ENCODE measurements at places on chromosomes 3 and 15.

DNA sequence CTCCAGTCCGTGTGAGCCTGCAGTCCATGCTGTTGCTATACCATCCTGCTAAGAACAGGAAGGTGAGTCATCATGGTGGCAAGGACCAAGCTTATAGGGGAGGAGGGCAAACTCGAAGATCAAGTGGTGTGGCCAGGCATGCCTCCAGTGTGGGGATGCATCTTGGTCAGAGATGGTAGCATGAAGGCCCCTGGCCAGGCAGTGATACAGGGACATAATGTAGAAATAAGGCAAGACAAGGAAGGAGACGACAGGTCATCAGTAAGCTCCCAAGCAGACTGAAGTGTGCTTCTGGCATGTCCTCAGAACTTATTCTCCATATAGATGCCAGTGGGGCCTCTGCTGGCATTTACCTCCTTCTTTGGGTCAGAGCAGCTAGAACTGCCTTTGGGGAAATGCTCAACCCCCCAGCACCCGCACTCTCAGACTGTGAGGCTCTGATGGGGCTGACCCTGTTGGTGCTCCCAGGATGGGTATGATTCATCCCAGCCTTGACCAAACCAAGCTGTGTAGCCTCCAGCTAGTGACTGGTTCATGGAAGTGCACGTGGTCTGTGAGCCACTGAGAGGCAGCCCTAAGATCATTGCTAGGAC is 52.5 kb upstream of the ATP2B2 start:
- H3K4me3 ChIP-seq, result no peak overlapping the region
- H3K36me3 ChIP-seq, result no peaks in the 10 kb centered on the region
- no peak for DNase-seq
- H3K27ac ChIP-seq, result no peak overlapping the region
- no peaks in the 10 kb centered on the region for H3K4me1 ChIP-seq
- H3K27me3 ChIP-seq, result no peaks in the 10 kb centered on the region

DNA sequence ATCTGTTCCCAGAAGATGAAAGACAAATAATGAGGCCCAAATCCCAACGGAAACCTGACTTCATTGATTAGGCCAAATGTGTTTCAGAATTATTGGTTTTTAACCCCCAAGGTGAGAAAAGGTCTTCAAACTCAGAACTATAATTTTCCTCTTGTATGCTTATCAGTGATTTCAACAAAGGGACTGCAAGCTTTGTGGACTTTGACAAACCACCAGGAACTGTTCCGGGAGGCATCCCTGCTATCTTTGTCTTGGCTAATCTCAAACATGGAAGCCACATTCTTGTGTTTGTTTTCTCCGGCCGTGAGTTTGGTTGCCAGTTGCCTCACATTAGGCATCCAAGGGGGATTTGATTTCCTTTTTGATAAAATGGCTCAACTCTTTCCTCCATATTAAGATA is 19.5 kb downstream of the ARHGEF3 start:
- no peaks in the 10 kb centered on the region for H3K36me3 ChIP-seq
- H3K27me3 ChIP-seq, result no peaks in the 10 kb centered on the region
- no peak overlapping the region for H3K4me3 ChIP-seq
- H3K27ac ChIP-seq, result peak overlapping the region; percentile 40

GRCh38 chr15:51060030-51060673 is 34.6 kb downstream of the TNFAIP8L3 start:
- H3K4me1 ChIP-seq, result peaks cover 22% of the 10 kb centered on the region
- no peaks in the 10 kb centered on the region for H3K36me3 ChIP-seq
- DNase-seq, result no peak
- H3K27ac ChIP-seq, result peak overlapping the region; percentile 62
- no peak overlapping the region for H3K4me3 ChIP-seq

DNA sequence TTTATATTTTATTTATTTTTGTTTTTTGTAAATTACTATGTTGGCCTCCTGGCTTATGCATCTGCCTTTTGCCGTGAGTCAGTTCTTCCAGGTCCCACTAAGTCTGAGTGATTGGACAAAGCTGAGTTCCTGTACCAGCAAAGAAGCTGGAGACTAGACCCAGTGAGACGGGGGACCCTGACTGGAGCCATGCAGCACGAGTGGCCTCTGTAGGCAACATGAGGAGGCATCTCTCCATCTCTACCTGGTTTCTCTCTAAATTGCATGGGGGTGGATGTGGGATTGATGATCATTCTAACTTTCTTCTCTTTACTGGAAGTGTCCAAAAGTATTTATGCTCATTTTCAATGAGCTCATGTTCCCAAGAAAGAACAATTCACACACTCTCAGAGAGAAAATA is 155.3 kb upstream of the MRPL3 start:
- H3K27ac ChIP-seq, result no peak overlapping the region
- H3K4me3 ChIP-seq, result no peak overlapping the region
- no peaks in the 10 kb centered on the region for H3K36me3 ChIP-seq
- no peaks in the 10 kb centered on the region for H3K4me1 ChIP-seq

- no peaks in the 10 kb centered on the region for H3K4me1 ChIP-seq
- H3K27ac ChIP-seq, result no peak overlapping the region
- no peak for DNase-seq
These were observed 28.7 kb downstream of the MORC1 start for GRCh38 chr3:109089265-109089664.

DNA sequence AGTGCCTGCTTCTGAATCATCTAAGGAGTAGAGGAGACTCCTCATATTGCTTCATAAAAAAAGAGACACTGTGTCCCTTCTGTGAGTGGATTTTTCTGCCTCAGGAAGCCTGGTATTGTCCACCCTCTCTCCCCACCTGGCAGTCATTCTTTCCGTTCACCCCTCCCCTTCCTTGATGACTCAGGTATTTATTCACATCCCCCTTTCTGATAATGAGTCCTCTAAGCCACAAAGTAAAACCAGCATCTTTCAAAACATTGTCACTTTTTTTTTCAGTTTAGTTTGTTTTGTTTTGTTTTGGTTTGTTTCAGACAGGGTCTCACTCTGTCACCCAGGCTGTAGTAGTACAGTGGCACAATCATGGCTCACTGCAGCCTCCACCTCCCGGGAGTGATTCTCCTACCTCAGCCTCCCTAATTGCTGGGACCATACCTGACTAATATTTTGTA is 65.2 kb upstream of the UBE2E1 start:
- no peak overlapping the region for H3K27ac ChIP-seq
- no peaks in the 10 kb centered on the region for H3K27me3 ChIP-seq
- H3K4me3 ChIP-seq, result no peak overlapping the region
- peaks cover 27% of the 10 kb centered on the region for H3K4me1 ChIP-seq

GRCh38 chr3:119595639-119596334 is 1.9 kb upstream of the PLA1A start:
- no peak for DNase-seq
- H3K36me3 ChIP-seq, result no peaks in the 10 kb centered on the region
- H3K4me3 ChIP-seq, result no peak overlapping the region
- no peaks in the 10 kb centered on the region for H3K27me3 ChIP-seq
- H3K4me1 ChIP-seq, result peaks cover 7% of the 10 kb centered on the region

DNA sequence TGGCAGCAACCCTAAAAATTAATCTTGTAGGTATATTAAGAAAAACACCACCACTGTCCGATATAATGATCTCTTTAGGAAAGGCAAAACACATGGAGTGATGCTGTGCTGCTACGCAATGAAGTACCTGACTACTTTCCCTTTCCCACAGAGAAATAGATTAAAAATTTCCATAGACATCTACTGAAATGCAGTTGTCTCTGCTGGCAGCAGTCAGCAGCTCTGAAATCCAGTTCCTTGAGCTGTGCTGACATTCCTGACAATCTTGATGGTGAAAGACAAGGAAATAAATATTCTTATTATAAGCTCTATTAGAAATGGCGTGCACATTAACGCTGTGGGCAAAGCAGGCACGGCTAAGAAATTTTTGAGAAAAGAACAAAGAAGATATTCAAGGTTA is 287.6 kb downstream of the IL5RA start:
- no peaks in the 10 kb centered on the region for H3K36me3 ChIP-seq
- H3K4me3 ChIP-seq, result no peak overlapping the region
- no peak overlapping the region for H3K27ac ChIP-seq
- DNase-seq, result no peak
- no peaks in the 10 kb centered on the region for H3K27me3 ChIP-seq

DNA sequence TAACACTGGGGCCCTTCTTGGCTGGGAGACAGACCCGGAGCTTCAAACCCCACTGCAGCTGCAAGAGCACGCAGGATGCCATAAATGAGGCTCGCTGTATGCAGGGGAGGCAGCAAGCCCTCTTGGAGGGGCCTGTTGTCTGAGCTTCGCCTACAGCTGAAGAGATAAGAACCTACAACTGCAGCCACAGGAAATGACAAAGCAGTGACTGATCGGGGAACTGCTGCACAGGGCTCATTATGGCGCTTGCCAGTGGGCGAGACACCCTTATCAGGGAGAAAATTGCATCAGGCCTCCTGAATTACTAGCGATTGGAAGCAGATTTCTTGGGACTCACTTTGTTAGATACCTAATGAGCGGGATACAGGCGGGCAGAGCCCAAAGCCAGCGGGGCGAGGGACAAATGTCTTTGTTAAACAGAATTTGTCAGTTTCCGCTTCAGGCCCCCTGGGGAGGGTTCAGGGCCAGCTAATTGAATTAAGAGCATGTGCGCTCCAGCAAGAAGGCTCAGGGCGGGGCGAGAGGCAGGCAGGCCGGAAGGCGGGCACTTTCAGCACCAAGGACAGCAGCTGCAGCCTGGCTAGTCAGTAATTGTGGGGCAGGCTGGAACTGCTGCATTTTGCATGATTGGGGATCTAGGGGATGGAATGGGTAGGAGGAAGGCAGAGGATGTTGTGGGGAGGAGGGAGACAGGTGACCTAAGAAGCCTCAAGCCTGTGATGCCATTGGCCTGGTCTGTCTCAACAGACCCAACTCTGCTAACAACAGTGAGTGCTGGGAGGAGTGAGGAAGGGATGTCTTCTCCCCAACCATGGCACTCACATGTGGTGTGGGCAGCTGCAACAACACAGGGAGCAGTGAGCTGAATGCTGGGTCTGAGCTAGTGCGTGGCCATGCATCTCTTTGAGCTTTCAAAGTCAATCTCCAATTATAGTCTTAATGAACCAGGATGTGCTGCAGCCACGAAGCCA is 55.3 kb downstream of the CCDC33 start:
- H3K27me3 ChIP-seq, result no peaks in the 10 kb centered on the region
- peak; percentile 84 for DNase-seq
- H3K4me1 ChIP-seq, result no peaks in the 10 kb centered on the region
- no peaks in the 10 kb centered on the region for H3K36me3 ChIP-seq
- no peak overlapping the region for H3K27ac ChIP-seq

DNA sequence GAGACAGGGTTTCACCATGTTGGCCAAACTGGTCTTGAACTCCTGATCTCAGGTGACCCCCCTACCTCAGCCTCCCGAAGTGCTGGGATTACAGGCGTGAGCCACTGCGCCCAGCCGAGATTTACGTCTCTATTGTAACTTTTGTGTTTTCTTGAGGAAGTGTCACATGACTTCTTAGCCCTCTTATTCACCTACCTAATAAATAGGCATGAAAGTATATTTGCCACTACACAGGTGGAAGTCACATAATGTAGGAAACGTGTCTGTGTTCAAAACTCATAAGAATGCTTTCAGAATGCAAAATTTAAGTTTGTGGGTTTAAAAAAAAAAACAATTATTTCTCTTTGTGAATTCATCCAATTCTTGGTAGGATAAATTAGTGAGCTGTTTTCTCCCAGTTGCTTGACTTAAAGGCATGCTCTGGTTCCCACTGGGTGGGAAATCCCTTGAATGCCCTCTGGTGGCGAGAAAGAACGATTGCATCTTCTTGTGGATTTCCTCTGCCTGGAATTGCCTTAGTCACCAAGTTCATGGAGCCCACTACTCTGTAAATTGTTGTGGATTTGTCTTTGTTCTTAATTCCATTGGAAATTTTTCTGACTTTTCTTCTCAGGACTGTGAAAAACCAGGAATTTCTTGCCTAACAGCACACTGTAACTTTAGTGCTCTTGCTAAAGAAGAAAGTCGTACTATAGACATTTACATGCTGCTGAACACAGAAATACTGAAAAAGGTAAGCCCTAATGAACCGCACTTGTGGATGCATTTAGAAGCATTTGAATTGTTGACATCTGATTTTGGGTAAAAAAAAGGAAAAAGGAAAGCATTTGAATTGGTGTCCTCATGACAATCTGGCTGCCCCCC is 82.2 kb upstream of the CTDSPL start:
- H3K36me3 ChIP-seq, result no peaks in the 10 kb centered on the region
- H3K4me3 ChIP-seq, result no peak overlapping the region
- H3K27ac ChIP-seq, result no peak overlapping the region
- H3K4me1 ChIP-seq, result no peaks in the 10 kb centered on the region
- H3K27me3 ChIP-seq, result no peaks in the 10 kb centered on the region
- peak; percentile 59 for DNase-seq

- H3K27ac ChIP-seq, result no peak overlapping the region
- H3K4me3 ChIP-seq, result no peak overlapping the region
- no peaks in the 10 kb centered on the region for H3K36me3 ChIP-seq
- no peak for DNase-seq
These were observed 25.9 kb downstream of the LTF start for GRCh38 chr3:46438831-46439230.

DNA sequence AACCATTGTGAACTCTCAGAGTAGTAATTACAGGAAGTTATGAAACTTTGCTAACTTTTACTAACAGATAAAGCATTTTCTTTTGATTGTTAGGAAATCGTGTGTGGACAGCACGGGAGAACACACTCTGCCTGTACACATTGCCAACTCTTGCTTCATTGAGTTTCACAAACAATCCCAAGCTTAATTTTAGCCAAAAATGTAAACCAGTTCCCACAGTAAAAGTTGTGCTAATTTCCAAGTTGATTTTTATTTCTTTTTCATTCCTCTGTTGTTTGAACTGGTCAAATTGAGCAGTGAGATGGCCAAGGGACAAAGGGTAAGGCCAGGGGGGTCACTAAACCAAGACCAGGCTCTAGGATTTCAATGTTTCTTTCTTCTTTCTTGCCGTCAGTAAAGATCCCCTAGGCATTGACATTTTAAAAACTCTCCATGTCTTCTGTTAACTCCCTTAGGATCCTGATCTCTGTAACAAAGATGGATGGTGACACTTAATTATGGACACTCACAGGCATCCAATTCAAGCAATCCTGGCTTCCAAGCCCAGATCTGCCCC is 414.9 kb downstream of the RBMS3 start:
- peak overlapping the region; percentile 90 for H3K27ac ChIP-seq
- H3K4me1 ChIP-seq, result peaks cover 51% of the 10 kb centered on the region
- H3K4me3 ChIP-seq, result no peak overlapping the region
- no peaks in the 10 kb centered on the region for H3K27me3 ChIP-seq
- DNase-seq, result no peak
- H3K36me3 ChIP-seq, result no peaks in the 10 kb centered on the region

- no peaks in the 10 kb centered on the region for H3K4me1 ChIP-seq
- H3K27me3 ChIP-seq, result no peaks in the 10 kb centered on the region
- DNase-seq, result no peak
- H3K36me3 ChIP-seq, result no peaks in the 10 kb centered on the region
- H3K4me3 ChIP-seq, result no peak overlapping the region
These were observed 259.2 kb downstream of the NEK10 start for GRCh38 chr3:27110020-27110419.
